Glomerular endothelial cell (primary cell): ENCODE measurements at places on chromosomes 16 and 17.

GRCh38 chr17:35879773-35880654 lies at the start of gene CCL5:
CCL5 (minus strand) TSS chr17:35880360.
- no peak for DNase-seq

- no peak for DNase-seq
Observed at GRCh38 chr17:34862384-34862783, 98.9 kb downstream of the CCT6B start.

- DNase-seq, result no peak
Observed at GRCh38 chr16:79714440-79714839, 113.9 kb upstream of the MAF start.

- DNase-seq, result no peak
Observed at GRCh38 chr16:24440306-24440705, 99.1 kb upstream of the RBBP6 start.

DNA sequence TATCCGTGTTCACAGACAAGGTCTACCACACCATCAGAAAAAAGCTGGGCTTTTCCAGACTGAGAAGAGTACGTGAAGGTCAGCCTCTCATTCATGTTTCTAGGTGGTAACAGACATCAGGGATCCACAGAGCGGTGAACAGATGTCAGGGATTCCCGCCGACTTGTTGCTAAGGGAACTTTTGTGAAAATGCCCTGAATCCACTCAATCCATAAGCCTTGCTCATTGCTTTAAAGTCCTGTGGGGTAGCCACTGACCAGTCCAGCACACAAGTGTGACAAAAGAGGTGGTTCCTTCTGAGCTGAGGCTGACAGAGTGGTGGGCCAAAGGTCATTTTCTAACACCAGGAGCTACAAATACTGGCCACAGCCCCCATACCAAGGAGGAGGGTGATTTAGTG lies 5.9 kb downstream of the GAS7 start:
- no peak for DNase-seq

GRCh38 chr16:66650707-66651473 lies 45.7 kb downstream of the CMTM4 start:
- DNase-seq, result peak; percentile 45

- DNase-seq, result peak; percentile 2
Observed at GRCh38 chr17:53462393-53462811, 360.3 kb upstream of the KIF2B start.

- no peak for DNase-seq
Observed at GRCh38 chr17:63790057-63790456, 16.1 kb downstream of the DDX42 start.

GRCh38 chr17:74568106-74568873 lies 981 bp upstream of the CD300H start:
- DNase-seq, result no peak

DNA sequence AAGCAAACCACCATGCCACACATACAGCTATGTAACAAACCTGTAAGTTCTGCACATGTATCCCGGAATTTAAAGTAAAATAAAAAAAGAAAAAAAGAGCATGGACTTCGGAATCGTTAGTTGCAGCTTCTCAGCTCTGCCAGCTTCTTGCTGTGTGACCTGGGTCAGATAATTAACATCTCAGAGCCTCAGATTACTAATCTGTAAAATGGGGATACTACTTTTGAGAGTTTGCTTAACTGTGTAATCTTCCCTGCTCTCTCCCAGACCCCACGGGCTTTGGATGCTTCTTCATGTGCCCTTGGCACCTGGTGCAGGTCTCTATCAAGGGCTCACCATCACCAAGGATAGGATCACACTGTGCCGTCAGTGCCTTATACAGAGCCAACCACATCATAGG lies 16.6 kb downstream of the HSD17B2 start:
- DNase-seq, result no peak

DNA sequence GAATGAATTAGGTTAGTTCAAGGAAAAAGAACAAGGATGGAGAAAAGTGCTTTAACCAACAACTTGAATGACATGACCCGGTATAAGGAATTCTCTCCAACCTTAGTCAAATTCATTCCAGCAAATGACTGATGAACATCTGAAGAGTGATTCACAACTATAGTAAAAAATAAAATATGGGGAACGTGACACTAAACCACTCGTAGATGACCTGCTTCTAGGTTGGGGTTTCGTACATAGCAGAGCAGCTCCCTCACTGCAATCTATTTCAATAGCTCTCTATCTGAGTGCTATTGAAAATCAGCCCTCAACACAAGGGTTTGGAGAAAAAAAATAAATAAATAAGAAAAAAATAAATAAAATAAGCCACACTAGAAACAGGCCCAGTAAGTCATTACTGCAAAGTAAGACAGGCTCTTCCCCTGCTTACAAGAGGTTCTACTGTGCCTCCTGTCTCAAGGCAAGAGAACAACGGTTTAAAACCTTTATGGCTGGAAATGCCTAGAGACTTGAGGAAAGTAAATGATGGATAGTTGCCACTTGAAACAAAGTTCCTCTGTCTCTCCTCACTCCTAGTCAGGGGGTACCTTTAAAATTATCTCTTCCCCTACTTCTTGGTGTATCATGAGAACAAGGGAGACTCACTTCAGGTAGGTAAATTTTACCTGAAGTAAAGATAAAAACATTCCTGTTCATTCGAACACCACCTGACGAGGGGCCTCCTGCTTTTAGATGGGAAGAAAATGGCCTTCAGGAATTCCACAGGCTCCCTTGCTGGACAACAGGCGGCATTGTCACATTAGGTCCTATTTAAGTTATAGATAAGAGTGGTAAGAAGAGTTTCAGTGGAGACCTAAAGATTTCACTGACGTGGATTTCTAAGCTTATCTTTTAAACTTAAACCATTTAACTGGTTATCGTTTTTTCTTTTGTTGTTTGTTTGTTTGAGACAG lies 20.5 kb downstream of the COG7 start:
- no peak for DNase-seq

- no peak for DNase-seq
Observed at GRCh38 chr16:50739031-50739430, 2.9 kb upstream of the CYLD start.

DNA sequence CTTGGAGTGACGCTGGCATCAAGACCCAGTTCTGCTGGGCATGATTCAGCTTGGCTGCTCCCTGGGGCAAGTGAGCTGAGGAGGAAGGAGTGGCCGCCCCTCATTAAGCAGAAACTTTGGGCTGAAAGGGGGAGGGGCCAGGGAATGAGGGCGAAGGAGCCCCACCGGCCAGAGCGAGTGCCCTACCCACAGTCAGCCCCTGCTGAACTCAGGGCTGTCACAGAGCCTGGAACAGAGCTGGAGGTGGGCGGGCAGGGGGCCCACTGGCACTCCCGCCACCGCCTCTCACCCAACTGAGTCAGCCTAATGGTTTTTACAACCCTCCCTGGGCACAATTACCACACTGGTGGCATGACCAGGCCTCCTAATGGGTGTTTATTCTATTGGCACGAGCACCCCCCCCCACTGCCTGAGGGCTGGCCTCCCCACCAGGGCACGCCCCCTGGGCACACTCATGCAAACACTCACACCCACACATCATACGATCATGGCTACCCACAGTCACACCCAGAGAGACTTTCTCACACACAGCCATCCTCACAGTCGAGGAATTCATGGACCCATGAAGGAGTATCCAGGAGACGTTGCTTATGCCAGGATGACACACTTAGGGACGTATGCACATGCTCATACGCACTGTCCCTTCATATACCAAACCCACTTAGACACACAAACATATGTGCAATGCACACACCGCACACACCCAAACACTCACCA lies 19.2 kb downstream of the UNC119 start:
- DNase-seq, result no peak

- no peak for DNase-seq
Observed at GRCh38 chr17:68458260-68459036, 1.2 kb upstream of the WIPI1 start.

GRCh38 chr16:72198021-72198711 lies 26.2 kb upstream of the PMFBP1 start:
- peak; percentile 77 for DNase-seq

GRCh38 chr17:4908711-4909496 lies 6.0 kb upstream of the CHRNE start:
- no peak for DNase-seq

GRCh38 chr16:28062847-28063521 lies 530 bp downstream of the GSG1L start:
- no peak for DNase-seq

- no peak for DNase-seq
Observed at GRCh38 chr17:64777415-64778239, 115.5 kb upstream of the SMURF2 start.

DNA sequence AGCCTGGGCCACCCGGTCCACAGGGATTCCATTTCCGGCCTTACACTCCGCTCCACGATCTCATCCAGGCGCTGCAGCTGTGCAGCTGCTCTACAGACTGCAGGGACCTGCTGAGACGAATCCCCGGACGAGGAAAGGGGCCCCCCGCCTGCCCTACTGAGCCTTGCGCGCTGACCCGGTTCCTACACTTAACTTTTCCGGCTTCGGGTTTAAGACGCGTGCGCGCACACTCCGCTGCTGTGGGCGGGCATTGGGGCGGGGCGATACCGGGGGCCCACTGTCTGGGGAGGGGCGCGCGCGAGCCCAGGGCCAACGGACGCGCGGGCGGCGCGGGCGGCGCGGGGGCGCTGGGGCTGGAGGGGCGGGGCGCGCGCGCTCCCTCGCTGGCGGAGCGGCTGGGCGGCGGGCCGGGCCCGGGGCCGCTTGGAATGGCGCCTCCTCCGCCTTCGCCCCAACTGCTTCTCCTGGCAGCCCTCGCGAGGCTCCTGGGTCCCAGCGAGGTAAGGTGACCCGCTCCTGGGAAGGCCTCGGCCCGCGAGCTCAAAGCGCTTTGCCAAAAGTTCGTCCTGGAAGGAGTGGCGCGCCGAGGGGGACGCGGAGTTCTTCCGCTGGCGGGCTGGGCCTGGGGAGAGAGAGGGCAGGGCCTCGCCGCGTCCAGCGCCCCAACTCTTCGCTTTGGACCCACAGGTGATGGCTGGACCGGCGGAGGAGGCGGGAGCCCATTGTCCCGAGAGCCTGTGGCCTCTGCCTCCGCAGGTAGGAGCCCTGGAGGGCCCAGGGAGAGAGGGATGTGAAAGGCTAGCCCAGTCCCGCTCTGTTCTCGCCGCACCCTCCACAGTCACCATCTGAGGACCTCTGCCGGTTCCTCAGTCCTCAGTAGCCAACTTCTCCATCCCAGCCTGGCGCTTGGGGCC lies at the start of gene TP53I13:
Gene TP53I13 (plus strand): TSS at position 371 of the 914 bp plus-strand sequence. CDS start 58 bp downstream, at position 429.
- no peak for DNase-seq

DNA sequence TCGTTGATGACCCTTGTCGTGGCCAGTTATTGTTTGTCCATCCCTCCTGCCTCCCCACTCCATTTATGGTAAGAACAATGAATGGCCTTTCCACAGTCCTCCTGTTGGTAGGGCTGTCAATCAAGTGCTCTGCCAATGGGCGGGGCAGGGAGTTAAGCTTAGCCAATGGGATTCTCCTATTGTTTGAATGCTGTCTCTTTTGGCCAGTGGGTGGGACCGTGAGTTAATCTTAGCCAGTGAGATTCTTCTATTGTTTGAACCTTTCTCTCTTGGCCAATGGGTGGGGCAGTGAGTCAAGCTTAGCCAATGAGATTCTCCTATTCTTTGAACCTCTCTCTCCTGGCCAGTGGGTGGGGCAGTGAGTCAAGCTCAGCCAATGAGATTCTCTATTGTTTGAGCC lies 85.4 kb downstream of the IRX3 start:
- no peak for DNase-seq

GRCh38 chr16:86211265-86211664 lies 299.1 kb upstream of the FOXF1 start:
- DNase-seq, result no peak

DNA sequence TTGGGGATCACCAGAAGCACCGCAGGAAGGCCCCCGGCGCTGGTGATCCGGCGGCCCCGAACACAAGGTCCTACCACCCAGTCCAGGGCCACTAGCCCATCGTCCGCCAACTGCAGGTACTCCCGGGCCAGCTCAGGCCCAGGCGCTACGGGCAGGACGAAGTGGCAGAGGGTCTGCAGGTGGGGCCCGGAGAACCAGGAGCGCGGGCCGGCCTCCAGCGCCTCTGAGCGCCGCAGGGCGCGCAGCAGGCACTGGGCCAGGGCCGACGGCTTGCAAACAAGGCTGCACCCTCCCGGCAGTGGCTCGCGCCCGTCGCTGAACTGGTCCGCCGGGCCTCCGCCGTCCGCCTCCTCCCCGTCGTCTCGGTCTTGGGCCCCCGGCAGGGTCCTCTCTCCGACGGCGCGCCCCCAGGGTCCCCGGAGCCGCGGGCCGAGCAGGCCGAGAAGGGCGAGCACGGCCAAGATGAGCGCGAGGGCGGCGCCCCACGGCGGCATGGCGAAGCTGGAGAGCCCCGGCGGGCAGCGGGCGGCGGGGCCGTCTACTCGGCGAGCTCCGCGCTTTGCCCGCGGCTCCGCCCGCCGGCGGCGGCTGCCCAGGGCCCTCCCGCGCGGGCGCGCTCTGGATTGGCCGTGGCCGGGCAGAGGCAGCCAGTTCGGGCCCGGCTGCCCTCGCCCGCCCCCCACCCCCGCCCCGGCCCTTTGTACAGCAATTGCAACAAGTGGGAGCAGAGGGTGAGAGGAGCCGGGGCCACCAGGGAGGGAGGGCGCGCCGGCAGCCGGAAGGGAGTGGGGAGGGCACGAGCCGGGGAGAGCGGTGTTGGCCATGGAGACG lies at the start of gene ABHD15:
Gene ABHD15 (minus strand): TSS at position 565 of the 831 bp plus-strand sequence. CDS start 71 bp downstream, at position 494.
- no peak for DNase-seq

DNA sequence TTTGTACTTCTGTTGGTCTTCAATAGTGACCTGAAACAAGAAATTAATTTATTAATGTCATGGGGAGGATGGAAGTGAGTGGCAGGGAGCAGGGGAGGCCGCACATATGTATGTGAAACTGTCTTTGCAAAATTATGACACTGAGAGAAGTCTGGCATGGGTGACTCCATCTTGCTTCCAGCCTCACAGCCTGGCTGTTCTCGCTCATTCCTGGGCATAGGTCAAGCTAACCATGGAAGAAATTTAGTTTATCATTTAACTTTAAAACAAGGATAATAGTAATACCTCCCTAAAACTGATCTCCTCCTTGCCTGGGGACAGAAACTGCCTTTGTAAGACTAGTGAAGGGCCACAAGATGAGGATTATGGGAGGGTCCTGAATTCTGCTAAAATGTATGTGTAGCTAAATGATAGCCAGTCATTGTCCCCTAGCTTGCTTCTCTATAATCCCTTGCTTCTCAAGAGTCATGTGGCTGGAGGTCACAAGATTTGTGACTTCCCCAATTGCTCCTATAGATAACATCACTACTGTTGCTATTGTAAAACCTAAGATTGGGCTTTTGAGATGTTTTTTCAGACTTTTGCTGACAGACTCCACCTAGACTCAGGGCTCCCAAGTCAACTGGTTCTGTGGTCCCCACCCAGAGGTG lies 126.0 kb downstream of the HS3ST3A1 start:
- DNase-seq, result no peak
